A549 treated with dexamethasone at 1 μM for 4 hours (cell line): ENCODE measurements at places on chromosomes 2 and 18. TPM values are rescaled to one million over a fixed set of nuclear protein-coding genes. Genes with fewer than 3 reads are reported as not detected.

The LYPD6B gene
- 0.07 TPM in 1 of 5 replicates, not detected in the others for total RNA-seq

The MAT2A gene
- 523 to 615 TPM (median 601 TPM) in 5 replicates for total RNA-seq

The CFLAR gene
- total RNA-seq, result 87.4 to 118 TPM (median 99.9 TPM) in 5 replicates

The NT5DC4 gene
- total RNA-seq, result 0.05 TPM in 1 of 5 replicates, not detected in the others

The INPP5D gene
- total RNA-seq, result 0.40 to 0.70 TPM (median 0.62 TPM) in 5 replicates

The ATG16L1 gene
- total RNA-seq, result 32.5 to 43.3 TPM (median 39.6 TPM) in 5 replicates

The MC4R gene
- total RNA-seq, result not detected in 5 replicates

The DSG4 gene
- not detected in 5 replicates for total RNA-seq

The ELAC1 gene
- 4.5 to 5.5 TPM (median 4.7 TPM) in 5 replicates for total RNA-seq

The PRR30 gene
- not detected in 5 replicates for total RNA-seq

The KIF3C gene
- total RNA-seq, result 35.0 to 46.5 TPM (median 44.2 TPM) in 5 replicates

The GPR75 gene
- 1.1 to 2.9 TPM (median 2.6 TPM) in 5 replicates for total RNA-seq

The C2orf66 gene
- total RNA-seq, result 0.05 TPM in 1 of 5 replicates, not detected in the others

The ACADL gene
- 0.06 to 0.14 TPM (median 0.07 TPM) in 3 of 5 replicates, not detected in the others for total RNA-seq

The IL36B gene
- total RNA-seq, result 0.09 to 0.28 TPM (median 0.13 TPM) in 3 of 5 replicates, not detected in the others

The KLHL41 gene
- 0.11 to 0.21 TPM (median 0.16 TPM) in 5 replicates for total RNA-seq

The SLC30A3 gene
- 1.8 to 3.4 TPM (median 3.3 TPM) in 5 replicates for total RNA-seq

The HOXD9 gene
- 0.82 to 1.4 TPM (median 0.93 TPM) in 5 replicates for total RNA-seq

The PLEKHH2 gene
- 1.3 to 3.1 TPM (median 2.2 TPM) in 5 replicates for total RNA-seq

The TRIM43B gene
- total RNA-seq, result 0.07 to 0.15 TPM in 2 of 5 replicates, not detected in the others

The CNDP2 gene
- 78.6 to 90.4 TPM (median 86.8 TPM) in 5 replicates for total RNA-seq

The REG3G gene
- not detected in 5 replicates for total RNA-seq

The SERPINB10 gene
- total RNA-seq, result not detected in 5 replicates

The MROH2A gene
- 0.14 to 0.37 TPM (median 0.30 TPM) in 5 replicates for total RNA-seq

The ZNF521 gene
- not detected in 5 replicates for total RNA-seq
